Natural killer cell (primary cell): ENCODE measurements at places on chromosomes 6 and 20. TPM values are rescaled to one million over a fixed set of nuclear protein-coding genes. Genes with fewer than 3 reads are reported as not detected.

The FERMT1 gene
- total RNA-seq, result not detected

DNA sequence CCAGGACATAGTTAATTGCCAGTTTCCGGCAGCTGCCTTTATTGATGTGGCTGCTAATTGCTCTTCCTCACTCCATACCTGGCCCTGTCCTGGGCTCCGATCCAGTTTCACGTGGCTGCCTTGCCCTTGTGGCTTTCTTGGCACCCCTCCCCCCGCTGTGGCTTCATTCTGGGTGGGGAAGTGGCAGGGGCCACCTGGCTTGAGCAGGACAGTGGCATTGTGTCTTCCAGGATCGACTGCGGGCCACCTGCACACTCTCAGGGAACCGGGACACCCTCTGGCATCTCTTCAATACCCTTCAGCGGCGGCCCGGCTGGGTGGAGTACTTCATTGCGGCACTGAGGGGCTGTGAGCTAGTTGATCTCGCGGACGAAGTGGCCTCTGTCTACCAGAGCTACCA is 10.8 kb downstream of the MAVS start:
- no peak overlapping the region for H3K27ac ChIP-seq
- H3K27me3 ChIP-seq, result no peaks in the 10 kb centered on the region
- DNase-seq, result no peak
- peaks cover 34% of the 10 kb centered on the region for H3K36me3 ChIP-seq
- H3K4me3 ChIP-seq, result no peak overlapping the region

DNA sequence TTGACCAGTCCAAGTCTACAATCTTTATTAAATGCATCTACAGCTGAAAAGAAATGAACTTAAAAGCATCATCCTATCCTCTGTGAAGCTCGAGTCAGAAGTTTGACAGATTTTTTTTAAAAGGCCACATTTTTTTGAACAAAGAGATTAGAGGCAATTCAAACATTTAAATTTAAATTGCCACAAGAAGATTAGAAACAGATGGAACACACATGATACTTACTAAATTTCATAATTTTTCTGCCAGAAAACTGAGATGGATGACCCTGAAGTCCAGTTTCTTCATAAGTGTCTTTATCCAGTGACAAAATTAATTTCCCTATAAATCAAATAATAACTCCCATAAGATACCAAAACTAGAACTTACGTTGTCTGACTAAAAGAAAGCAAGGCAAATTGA is 4.3 kb downstream of the RPP40 start:
- H3K27ac ChIP-seq, result no peak overlapping the region
- H3K36me3 ChIP-seq, result peaks cover 9% of the 10 kb centered on the region
- no peaks in the 10 kb centered on the region for H3K27me3 ChIP-seq
- peaks cover 12% of the 10 kb centered on the region for H3K4me1 ChIP-seq

DNA sequence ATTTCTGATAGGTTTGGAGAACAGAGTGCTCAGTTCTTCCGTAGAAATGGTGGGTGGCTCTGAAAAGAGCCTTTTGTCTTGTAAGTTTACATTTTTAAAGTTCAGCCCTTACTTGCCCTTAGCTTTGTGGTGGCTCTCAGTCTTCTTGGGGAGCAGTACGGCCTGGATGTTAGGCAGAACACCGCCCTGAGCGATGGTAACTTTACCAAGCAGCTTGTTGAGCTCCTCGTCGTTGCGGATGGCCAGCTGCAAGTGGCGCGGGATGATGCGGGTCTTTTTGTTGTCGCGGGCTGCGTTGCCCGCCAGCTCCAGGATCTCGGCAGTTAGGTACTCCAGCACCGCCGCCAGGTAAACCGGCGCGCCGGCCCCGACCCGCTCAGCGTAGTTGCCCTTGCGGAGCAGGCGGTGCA is 19.5 kb downstream of the OR2B2 start:
- no peak for DNase-seq
- H3K36me3 ChIP-seq, result no peaks in the 10 kb centered on the region
- H3K4me1 ChIP-seq, result peaks cover 48% of the 10 kb centered on the region
- no peaks in the 10 kb centered on the region for H3K27me3 ChIP-seq

DNA sequence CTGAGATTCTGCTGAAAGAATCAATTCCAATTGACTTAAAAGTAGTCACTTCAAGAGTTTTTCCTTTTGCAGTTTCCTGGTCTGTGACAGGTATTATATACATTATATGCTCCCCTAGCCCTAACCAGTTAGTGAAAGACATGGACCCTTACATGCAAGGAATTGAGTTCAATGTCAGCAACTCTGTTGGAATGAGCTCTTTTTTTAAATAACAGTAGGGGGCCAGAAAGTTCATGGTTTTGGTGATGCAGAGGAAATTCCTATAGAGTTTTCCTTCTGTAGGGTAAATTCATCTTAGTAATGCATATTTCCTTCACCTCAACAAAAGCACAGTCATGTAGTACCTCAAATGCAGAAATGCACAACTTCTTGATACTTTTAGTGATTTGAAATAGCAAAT is 172.2 kb downstream of the KIF6 start:
- H3K4me3 ChIP-seq, result no peak overlapping the region
- no peaks in the 10 kb centered on the region for H3K27me3 ChIP-seq
- H3K27ac ChIP-seq, result no peak overlapping the region
- H3K36me3 ChIP-seq, result no peaks in the 10 kb centered on the region
- no peak for DNase-seq

- H3K4me3 ChIP-seq, result no peak overlapping the region
- no peak overlapping the region for H3K27ac ChIP-seq
- H3K4me1 ChIP-seq, result no peaks in the 10 kb centered on the region
- H3K27me3 ChIP-seq, result no peaks in the 10 kb centered on the region
Observed at GRCh38 chr6:87210979-87211378, 55.6 kb downstream of the ZNF292 start.

- no peak overlapping the region for H3K27ac ChIP-seq
- H3K4me3 ChIP-seq, result no peak overlapping the region
- DNase-seq, result no peak
- H3K27me3 ChIP-seq, result no peaks in the 10 kb centered on the region
- H3K4me1 ChIP-seq, result no peaks in the 10 kb centered on the region
Observed at GRCh38 chr6:162055365-162055764, 672.2 kb downstream of the PRKN start.
